T-helper 9 cell (primary cell): ENCODE measurements at places on chromosomes 2 and 18.

DNA sequence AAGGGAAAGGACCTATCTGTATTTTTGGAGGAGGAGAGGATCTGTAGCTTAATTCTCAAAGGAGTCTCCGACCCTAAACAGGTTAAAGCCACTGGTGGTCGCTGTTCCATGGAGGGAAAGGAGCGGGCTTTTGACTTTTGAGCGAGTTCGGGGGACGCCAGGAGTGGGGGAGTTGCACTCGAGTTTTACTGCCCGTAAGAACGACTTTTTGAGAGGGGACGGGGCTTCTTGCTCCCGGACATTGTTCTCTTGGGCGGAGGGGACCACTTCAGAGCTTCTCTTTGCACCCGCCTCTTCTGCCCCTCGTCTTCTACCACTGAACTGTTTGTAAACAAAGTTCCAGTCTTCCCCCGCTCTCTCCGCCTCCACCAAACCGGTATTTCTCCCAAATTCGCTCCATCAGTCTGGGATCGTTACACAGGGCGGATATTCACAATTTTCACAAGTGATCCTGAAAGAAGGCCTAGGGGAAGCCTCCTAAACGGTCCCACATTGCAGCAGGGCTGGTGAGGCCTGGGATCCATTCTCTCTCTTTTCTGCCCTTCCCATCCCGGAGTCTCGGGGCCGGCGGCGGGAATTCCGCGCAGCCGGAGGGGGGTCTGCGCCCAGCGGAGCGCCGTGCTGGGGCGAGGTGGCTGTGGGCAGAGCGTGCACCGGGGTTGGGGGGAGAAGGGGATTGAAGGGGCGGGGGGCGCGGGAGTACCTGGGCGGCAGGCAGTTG lies 6.6 kb downstream of the DLX2 start:
- no peak for DNase-seq

DNA sequence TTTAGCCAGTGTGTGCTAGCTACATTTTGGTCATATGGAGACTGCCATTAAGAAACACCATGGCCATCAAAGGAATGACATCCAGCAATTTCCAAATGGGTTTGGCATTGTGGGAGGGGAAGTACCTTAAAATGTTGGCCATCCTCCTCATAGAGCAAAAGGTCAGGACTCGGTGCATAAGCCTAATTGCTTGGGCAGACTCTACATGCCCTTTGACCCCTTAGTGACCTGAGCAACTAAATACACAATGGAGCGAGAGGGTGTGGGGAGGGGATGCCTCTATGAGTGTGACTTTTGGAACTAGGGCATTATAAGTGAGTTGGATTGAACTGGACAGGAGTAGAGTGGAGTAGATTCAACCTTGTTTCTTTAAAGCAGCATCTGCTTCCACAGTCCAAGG lies 44.9 kb downstream of the NRP2 start:
- DNase-seq: no peak

GRCh38 chr18:49481317-49481716 lies 5.7 kb downstream of the C18orf32 start:
- no peak for DNase-seq

- DNase-seq: no peak
Observed at GRCh38 chr2:176934131-176934530, 278.5 kb upstream of the HNRNPA3 start.

DNA sequence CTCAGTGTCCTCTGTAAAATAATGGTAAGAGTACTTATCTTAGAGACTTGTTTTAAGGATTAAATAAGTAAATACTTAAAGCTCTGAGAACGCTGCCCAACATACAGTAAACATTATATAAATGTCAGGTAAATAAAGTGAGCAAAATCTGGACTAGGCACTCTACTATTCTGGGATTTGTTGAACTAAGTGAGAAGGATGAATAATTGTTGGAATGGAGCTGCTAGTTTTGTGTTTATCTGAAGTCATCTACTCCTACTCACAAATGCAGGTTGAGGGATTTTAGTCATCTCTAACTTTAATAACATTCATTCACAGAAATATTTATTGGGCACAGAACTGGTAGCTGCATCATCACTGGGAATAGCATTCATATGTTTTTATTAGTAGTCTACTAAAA lies 103.4 kb downstream of the MEIS1 start:
- no peak for DNase-seq

GRCh38 chr2:104215269-104216161 lies 638.4 kb upstream of the POU3F3 start:
- no peak for DNase-seq

DNA sequence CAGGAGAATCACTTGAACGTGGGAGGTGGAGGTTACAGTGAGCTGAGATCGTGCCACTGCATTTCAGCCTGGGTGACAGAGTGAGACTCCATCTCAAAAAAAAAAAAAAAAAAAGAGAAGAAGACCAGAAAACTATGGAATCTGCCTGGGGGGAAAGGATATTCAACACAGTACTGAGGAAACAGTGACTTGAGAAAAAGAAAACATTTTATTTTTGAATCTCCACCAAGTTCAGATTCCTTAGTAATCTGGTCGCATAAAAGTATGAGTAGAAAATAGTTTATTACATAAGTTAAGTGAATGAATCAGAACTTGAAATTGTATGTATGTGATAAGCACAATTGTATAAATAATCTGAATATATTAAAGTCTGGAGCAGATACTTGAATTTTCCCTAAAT lies 13.0 kb upstream of the HAT1 start:
- no peak for DNase-seq

DNA sequence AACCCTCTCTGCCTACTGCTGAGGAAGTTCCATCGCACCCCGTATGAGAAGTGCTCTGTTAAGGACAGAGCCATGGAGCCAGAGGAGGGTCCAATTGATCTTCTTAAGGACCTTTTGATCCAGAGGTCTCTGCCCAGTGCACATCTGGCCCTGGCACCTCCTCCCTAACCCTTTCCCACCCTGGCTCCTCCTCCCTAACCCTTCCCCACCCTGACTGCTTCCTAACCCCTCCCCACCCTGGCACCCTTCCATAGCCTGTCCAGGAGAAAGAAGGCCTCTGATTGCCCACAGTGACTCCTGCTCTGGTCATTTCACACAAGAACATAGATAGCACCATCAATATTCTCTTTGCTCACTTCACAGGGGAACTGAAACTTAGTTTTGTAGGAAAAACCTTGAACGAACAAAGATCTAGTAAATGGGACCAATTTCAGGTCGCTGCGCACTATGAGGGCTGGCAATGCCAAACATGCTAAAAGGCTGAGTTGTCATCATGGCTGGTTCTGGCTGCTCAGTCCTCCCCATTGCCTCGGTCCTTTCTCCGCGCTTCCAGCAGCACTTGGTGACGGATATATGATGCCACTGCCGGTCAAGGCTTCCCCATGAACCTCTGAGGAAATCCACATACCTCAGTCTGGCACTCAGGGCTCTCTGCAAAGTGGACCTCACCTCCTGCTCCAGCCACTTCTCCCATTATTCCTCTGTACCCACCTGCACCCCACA lies 49.2 kb downstream of the PKDCC start:
- DNase-seq: no peak
